ENCODE measurements at places on chromosomes 16 and 17. TPM values are rescaled to one million over a fixed set of nuclear protein-coding genes. Genes with fewer than 3 reads are reported as not detected.

The KRTAP3-1 gene
- polyA plus RNA-seq, result not detected

The HS3ST2 gene
- not detected for polyA plus RNA-seq

The LITAFD gene
- polyA plus RNA-seq, result not detected

The OTOA gene
- not detected for polyA plus RNA-seq

The CIBAR2 gene
- polyA plus RNA-seq, result not detected

The TMEM186 gene
- 11.3 TPM for polyA plus RNA-seq

The ERN1 gene
- polyA plus RNA-seq, result 9.6 TPM

The PRKCB gene
- polyA plus RNA-seq, result 181 TPM

The CACNA1H gene
- not detected for polyA plus RNA-seq

The PROCA1 gene
- polyA plus RNA-seq, result 2.7 TPM

The HAS3 gene
- 0.09 TPM for polyA plus RNA-seq

The ACSM3 gene
- polyA plus RNA-seq, result 1.6 TPM

The ADORA2B gene
- 1.2 TPM for polyA plus RNA-seq

The RHBDF2 gene
- polyA plus RNA-seq, result 160 TPM

The GLP2R gene
- polyA plus RNA-seq, result not detected

The KRT39 gene
- polyA plus RNA-seq, result not detected

The TMEM235 gene
- not detected for polyA plus RNA-seq

The CD300E gene
- 0.11 TPM for polyA plus RNA-seq

The PRSS27 gene
- not detected for polyA plus RNA-seq

The ZFPM1 gene
- 0.15 TPM for polyA plus RNA-seq

The IFI35 gene
- 63.7 TPM for polyA plus RNA-seq

The WNT3 gene
- polyA plus RNA-seq, result 0.14 TPM

The C17orf113 gene
- polyA plus RNA-seq, result 0.48 TPM

The CORO6 gene
- polyA plus RNA-seq, result not detected

The GLIS2 gene
- not detected for polyA plus RNA-seq

The TMED6 gene
- not detected for polyA plus RNA-seq

The UMOD gene
- not detected for polyA plus RNA-seq

The ZPBP2 gene
- 0.84 TPM for polyA plus RNA-seq

The NPTX1 gene
- polyA plus RNA-seq, result not detected

The KRT37 gene
- not detected for polyA plus RNA-seq

The TPSAB1 gene
- polyA plus RNA-seq, result not detected

The MYH8 gene
- not detected for polyA plus RNA-seq

The OXLD1 gene
- 77.7 TPM for polyA plus RNA-seq

The CDK3 gene
- 0.71 TPM for polyA plus RNA-seq

The TBC1D3G gene
- not detected for polyA plus RNA-seq

The AIPL1 gene
- not detected for polyA plus RNA-seq

The CSH1 gene
- polyA plus RNA-seq, result not detected

The CHD9NB gene
- not detected for polyA plus RNA-seq

The P2RX5 gene
- 764 TPM for polyA plus RNA-seq

The AFMID gene
- 21.3 TPM for polyA plus RNA-seq

The UTS2R gene
- polyA plus RNA-seq, result not detected

The FGF11 gene
- not detected for polyA plus RNA-seq

The TUBB3 gene
- polyA plus RNA-seq, result 1.1 TPM

Measured in IgD-negative memory B cell (primary cell).